ENCODE measurements at places on chromosomes 12 and 14.

DNA sequence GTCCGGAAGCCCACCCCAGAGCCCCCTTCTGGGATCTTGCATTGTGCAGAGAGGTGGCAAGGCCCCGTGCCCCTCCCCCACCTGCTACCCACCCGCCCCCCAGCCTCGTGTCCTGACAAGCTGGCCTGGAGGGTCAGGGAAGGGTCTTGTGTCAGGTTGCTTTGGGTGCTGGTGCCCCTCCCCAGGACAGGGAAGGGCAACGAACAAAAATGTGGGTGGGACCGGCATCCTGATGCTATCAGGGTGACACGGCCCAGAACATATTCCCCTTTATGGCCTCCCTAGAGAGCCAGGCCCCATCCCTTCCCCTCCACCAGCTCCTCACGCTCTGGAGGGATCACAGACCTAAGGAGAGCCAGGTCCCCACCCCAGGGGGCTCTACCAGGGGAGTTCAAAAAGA is 38.7 kb upstream of the TMEM179 start:
- DNase-seq = no peak

DNA sequence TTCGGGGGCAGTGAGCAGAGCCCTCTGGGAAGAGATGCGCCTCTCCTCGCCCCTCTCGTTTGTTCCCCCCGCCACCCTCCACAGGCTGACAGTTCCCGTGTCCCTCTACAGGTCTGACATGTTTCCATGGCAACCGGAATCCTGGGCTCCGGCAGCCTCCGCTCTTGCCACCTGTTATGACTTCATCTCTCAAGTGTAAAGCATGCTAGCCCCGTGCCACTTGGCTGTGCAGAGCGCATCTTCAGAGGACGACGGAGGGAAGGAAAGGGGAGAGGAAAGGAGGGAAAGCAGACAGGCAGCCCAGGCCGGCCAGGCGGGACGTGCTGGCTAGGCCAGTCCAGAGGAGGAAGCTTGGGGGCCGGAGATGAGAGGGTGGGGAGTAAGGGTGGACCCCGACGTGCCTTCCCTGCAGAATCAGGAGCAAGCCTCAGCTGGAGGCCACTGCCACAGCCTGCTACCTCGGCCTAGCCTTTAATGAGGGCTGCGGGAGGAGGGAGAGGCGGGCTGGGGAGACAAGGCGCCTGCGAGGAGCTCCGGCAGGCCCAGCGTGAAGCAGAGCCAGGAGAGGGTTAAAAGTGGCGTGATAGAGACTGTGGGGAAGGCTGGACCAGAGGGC is 214.3 kb downstream of the DPF3 start:
- no peak for DNase-seq

DNA sequence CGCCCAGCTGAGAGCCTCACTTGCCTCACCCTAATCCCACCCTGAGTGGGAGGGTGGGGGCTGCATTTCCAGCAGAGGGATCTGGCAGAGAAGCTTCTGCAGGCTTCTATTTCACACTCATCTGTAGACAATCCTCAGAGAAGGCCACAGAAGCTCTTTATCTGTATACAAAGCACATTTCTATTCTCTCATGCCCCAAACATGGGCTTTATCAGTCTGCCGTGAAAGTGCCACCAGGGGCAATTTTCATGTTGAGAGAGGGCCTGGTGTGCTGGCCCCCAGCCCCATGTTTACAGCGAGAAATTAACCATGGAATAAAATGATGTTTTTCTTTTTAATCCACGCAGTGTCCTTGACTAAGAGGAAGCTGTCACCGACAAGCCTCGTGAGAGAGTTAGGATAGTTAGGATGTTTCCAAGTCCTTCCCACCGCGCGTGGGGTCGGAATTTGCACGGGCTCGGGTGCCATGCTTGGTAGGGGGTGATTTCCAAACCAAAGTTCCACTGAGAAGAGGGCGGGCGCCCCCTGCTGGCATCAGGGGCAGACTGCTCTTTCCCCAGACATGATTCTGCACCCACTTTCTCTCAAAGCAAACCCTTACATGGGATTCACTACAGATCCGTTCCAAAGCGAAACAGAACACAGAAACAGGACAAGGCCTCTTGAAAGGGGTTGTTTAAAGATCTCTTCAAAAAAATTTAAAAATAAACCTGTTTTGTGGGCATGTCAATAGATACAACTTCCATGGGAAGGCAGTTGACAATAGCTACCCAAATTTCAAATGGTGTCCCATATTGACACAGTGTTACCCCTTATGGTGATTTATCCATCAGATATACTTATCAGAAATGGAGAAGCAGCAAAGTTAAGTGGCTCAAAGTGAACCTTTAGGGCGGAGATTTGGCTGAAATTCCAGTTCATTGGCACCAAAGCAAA is 19.4 kb downstream of the BDKRB1 start:
- DNase-seq = peak; percentile 61

DNA sequence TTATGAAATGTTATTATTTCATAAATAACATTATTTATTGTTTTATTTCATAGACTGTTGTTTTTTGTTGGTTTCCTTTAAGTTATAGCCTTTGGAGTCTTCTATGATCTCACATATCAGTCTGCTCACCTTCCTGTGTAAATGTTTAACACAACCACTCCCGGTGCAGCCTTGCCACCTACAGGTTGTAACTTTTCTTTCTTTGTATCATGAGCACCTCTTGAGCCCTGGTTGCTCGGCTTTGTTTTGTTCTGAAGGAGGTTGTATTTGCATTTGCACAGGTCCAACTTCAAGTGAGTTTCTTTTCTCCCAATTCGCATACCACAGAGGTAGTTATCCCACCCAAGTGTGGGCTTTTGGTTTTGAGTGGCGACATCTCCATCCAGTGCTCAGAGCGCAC is 121.4 kb downstream of the SLC15A4 start:
- no peak for DNase-seq

- DNase-seq = no peak
These were observed 6.9 kb upstream of the KLRF1 start for GRCh38 chr12:9820281-9820930.

- DNase-seq = no peak
These were observed 76.0 kb downstream of the LIN52 start for GRCh38 chr14:74160763-74161162.

DNA sequence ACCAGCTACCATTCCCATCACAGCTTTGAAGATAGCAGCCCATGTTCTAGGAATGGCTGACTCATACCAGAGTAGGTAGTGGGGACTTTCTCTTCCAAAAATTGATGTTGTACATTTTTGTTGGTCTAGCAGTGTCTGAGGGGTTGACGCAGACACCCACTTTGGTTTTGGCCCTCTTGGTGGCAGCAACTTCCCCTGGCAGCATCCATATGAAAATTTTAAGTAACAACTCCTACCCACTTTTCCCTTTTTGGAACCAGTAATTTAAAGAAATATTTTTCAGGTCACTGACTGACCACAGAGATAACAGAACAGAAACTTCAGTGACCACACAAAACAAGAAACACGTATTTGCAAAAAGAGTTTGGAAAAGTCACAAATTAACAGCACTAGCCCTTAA is 162.0 kb upstream of the TMCC3 start:
- DNase-seq = no peak

Data from activated CD8-positive, alpha-beta memory T cell treated with anti-CD3 and anti-CD28 coated beads for 1 hour (primary cell).